ENCODE measurements at places on chromosomes 12 and 14.

DNA sequence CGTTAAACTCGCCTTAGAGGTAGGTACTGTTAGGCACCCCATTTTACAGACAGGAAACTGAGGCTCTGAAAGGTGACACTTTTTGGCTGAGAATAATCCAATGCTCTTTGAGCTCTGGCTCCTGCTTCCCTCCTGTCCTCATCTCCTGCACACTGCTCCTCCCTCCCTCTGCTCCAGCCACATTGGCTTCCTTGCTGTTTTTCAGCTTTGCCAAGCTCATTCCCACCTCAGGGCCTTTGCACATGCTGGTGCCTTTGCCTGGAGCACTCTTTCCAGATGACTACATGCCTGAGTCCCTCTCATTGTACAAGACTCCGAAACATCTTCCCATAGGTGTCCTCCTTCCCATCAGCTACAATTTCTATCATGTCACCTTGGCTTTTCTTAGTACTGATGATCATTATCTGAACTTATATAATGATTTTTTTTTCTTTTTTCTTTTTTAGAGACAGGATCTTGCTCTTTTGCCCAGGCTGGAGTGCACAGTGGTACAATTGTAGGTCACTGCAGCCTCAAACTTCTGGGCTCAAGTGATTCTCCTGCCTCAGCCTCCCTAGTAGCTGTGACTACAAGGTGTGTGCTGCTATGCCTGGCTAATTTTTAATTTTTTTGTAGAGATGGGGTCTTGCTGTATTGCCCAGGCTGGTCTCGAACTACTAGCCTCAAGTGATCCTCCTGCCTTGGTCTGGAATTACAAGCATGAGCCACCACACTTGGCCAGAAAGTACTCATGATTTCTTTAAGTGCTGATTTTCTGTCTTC is 15.2 kb downstream of the MSI1 start:
- no peak for DNase-seq

DNA sequence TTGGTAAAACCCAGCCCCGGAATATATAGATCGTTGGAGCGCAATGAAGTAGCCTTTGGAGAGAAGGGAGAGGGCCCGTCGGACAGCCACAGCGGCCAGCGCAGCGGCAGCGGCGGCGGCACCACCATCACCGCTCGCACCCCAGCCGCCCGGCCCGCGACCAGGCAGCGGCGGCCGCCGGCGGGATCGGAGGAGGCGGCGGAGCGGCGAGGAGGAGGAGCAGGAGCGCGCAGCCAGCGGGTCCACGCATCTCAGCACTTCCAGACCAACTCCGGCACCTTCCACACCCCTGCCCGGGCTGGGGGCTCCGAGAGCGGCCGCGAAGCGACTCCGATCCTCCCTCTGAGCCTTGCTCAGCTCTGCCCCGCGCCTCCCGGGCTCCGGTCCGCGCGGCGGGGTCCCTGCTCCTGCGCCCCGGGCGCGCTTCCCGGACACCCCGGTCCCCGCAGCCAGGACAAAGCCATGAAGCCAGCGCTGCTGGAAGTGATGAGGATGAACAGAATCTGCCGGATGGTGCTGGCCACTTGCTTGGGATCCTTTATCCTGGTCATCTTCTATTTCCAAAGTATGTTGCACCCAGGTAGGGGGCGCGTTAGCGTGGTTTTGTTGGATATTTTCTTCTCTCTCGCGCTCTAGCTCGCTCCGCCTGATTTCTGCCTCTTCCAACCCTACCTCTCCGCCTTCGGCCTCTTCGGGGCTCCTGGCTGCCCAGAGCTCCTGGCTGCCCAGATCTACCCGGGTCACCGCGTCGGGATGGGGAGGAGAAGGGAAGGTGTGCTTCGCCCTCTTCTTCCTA is 400 bp downstream of the CHST11 start:
- peak; percentile 82 for DNase-seq

- DNase-seq: no peak
Observed at GRCh38 chr12:47346251-47347019, 266.7 kb upstream of the AMIGO2 start.

- no peak for DNase-seq
Observed at GRCh38 chr14:64684091-64684490, 20.1 kb upstream of the PLEKHG3 start.

- DNase-seq: no peak
Observed at GRCh38 chr12:127722611-127723010, 544.4 kb upstream of the TMEM132C start.

- DNase-seq: no peak
Observed at GRCh38 chr12:124392271-124392666, 97.4 kb downstream of the RFLNA start.

- DNase-seq: no peak
Observed at GRCh38 chr12:94141892-94142291, 6.5 kb upstream of the PLXNC1 start.

DNA sequence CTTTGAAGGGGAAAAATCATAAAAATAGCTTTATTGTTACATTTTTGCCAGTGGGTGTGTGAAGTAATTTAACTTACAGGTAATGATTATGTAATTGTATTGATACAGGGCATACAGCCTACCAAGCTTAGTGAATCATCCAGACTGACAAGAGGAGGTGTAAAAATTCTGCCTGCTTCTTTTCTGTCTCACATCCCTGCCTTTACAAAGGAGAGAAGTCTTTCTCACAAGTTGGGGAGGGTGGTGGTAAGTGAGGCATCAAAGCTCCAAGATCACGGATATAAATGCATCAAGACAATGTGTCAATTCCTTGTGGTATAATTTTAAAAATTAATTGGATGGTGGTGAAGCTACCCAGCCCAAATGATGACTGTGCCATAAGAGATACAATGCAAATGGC is 39.0 kb upstream of the G2E3 start:
- no peak for DNase-seq

- DNase-seq: no peak
Observed at GRCh38 chr14:98348505-98348904, 923.5 kb downstream of the BCL11B start.

DNA sequence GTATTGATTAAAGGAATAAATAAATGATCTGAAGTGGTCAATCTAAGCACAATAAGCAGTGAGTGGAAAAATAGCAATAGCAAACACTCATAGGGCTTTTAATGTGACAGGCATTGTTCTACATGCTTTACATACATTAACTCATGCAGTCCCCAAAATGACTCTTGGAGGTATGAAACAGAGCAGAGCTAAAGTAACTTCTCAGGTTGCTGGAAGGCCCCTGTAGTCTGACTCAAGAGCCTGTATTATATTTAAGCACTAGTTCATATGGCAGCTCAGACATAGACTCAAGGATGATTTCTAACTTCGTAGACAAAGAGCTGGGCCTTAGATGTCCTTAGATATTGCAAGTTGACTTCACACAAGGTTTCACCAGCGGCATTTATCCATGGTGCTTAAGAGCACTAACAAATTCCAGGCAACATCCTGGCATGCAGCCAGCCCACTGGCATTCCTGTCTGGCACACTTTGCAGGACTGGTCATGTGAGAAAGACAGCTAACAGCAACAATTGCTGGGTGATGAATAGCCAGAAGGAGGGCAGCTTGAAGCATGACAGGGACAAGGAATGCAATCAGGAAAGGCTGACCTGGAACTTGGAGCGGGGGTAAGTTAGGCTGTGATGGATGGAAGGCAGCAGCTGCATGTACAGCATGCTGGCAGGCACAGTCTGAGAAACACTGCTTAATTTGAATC is 22.9 kb upstream of the KTN1 start:
- DNase-seq: no peak

DNA sequence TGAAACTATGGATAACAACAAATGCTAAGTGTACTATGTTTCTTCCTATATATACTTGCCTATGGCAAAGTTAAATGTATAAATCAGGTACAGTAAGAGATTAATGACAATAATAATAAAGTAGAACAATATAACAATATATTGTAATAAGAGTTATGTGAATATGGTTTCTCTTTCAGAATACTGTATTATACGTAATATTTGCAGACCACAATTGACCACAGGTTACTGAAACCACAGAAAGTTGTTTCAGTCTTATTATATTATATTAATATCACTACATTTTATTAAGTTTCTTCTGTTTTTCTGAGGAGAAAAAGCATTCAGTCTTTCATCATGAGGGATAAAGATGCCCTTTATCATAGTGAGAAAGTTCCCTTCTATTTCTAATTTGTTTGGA is 131.2 kb downstream of the EML1 start:
- DNase-seq: no peak

GRCh38 chr14:83171761-83172160 is 1638.1 kb upstream of the SEL1L start:
- DNase-seq: no peak

DNA sequence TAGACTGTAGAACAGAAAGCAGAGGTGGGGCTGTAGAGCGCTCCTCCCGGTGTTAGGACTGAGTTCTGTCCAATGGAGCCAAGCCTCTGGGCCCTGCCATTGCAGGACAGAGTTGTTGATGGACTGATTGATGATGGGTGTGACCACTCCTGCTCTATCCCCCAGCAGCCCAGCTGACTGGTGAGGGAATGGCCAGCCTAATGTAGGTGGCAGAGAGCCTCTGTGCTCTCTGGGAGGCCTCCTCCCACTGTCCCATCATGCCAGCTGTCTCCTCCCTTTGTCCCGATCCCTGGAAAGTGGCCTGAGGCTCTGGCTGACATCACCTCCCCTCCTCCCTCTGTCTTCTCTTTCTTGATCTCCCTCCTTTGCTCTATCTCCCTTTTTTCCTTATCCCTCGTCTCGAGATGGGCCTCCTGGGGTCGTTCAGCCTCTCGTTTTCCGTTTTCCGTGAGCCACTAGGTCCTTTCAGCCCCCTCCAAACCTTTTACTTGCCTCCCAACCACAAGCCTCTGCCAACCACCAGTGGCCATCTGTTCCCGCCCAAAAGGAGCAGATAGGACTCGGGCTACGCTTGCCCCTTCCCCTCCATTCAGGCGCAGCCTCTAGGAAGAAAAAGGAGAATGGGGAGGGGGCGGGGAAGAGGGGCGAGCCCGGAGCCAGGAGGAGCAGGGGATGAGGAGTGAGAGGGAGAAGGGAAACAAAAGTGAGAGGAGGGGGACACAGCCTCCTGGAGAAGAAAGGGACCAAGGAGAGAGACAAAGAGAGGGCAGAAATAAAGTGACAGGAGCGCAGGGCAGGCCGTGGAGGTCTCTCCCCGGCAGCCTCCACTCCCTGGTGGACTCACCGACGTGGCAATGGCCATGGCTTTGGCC is 572 bp downstream of the EFS start:
- DNase-seq: no peak

DNA sequence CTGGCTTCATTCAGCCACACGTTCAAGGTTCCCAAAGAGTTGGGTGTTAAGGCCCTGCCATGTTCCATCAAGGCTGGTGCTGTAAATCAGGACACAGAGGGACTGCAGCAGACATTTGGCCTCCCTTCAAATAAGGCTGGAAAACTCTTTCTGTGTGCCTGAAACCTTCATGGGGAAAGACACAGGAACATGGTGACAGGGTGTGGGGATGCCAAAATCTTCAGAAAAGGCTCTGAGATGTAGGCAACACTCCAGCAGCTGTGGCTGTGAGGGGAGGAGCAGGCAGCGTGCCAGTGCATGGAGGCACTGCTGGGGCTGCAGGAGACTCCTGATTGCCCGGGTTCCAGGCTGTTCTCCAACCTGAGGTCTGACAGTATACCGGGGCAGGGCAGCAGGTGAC is 15.0 kb downstream of the POMT2 start:
- no peak for DNase-seq

GRCh38 chr14:32408018-32408417 is 78.9 kb downstream of the AKAP6 start:
- no peak for DNase-seq

DNA sequence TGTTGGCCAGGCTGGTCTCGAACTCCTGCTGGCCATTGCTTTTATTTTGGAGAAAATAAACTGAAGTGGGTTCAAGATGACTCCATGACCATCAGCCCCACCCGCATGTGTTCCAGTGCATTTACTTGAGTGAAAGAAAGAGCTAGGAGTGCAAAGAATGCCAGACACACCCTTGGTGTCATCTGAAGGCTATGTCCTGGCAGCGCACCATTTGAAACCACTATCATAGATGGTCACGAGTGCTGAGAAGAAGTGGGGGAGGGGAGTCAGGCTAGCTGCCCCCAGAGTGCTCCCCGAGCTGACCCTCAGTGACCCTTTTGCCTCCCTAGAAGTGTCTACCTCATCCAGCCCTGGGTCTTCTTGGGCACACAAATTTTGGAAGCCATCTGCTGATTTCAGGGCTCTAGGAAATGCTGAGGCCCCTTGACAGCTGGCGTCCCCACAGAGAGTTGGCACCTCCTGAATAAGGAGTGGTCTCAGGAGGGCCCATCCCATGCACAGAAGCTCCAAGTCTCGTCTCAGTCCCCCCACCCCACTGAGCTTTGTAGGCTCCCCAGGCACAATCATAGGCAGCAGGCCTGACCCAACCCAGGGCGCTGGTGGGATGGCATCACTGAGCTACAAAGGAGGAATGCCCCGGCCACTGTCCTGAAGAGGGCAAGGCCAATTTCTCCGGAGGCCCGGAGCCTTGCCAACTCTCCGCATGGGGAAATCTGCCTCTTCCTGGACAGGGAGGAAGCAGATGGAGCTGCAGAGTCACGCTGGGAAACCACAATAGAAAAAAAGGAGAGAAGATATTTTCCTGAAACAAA is 28.0 kb downstream of the PXN start:
- DNase-seq: no peak

DNA sequence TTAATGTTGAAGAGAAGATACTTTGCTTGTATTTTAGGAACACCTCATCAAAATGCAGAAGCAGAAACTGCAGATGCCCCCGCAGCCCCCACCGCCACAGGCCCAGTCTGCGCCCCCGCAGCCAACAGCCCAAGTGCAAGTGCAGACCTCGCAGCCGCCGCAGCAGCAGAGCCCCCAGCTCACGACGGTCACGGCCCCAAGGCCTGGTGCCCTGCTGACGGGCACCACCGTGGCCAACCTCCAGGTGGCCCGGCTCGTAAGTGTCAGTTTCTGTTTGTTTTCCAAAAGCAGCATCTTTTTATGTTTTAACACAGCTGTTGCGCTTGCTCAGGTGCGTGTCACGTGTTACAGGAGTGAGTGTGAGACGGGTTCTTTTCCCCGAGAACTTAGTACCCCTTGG is 79.5 kb downstream of the DDX51 start:
- DNase-seq: no peak

GRCh38 chr14:74048281-74048680 is 29.1 kb downstream of the BBOF1 start:
- no peak for DNase-seq

- DNase-seq: no peak
Observed at GRCh38 chr12:117412465-117413188, 51.2 kb upstream of the NOS1 start.

DNA sequence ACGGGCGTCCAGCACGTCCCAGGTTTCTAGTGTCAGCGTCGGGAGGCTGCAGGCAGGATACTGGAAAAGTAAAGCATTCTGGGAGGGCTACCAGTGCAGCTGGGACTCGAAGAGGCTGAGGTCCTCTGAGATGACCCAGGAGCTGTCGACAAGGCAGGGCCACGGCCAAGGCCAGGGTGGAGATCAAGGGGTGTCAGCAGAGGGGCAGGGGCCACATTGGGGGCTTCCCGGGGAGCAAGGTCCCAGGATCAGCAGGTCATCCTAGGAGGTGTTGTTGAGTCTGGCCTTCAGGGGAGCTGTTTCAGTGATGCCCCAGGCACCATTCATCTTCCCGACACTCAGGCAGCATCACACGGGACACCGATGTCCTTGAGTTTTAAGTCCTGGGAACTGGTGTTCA is 377.8 kb upstream of the SFSWAP start:
- DNase-seq: no peak

- no peak for DNase-seq
Observed at GRCh38 chr12:70317781-70318180, 48.3 kb upstream of the KCNMB4 start.

Measured in hematopoietic multipotent progenitor cell treated with erythropoietin and hydrocortisone succinate and interleukin-3 and kit ligand, for 17 days (in vitro differentiated cells).